Keratinocyte (primary cell): ENCODE measurements at places on chromosomes 5 and 9. TPM values are rescaled to one million over a fixed set of nuclear protein-coding genes. Genes with fewer than 3 reads are reported as not detected.

DNA sequence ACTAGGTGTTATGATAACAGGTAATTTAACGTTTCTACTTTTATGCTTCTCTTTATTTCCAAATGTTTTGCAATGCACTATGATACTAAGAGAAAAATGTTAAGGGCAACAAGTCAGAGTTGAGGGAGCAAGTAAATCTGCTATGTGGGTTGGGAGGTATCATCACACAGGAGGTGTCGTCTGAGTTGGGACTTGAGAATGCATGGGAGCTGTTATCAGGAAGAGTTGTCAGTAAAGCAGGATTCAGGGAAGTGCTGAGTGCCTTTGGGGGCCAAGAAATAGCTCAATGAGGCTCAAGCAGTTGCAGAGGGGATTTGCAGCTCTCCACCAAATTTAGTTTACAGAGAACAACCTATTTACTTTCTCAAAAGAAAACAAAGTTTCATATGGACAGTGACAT lies 108.0 kb downstream of the PPP2R2B start:
- H3K27ac ChIP-seq, result no peak overlapping the region
- no peak overlapping the region for H3K4me3 ChIP-seq
- no peak for DNase-seq
- H3K36me3 ChIP-seq, result no peaks in the 10 kb centered on the region
- H3K4me1 ChIP-seq, result no peaks in the 10 kb centered on the region

- H3K36me3 ChIP-seq, result no peaks in the 10 kb centered on the region
- no peak for DNase-seq
- H3K27ac ChIP-seq, result no peak overlapping the region
- no peaks in the 10 kb centered on the region for H3K4me1 ChIP-seq
Measured at GRCh38 chr5:132301344-132302271, 7.4 kb downstream of the SLC22A4 start.

DNA sequence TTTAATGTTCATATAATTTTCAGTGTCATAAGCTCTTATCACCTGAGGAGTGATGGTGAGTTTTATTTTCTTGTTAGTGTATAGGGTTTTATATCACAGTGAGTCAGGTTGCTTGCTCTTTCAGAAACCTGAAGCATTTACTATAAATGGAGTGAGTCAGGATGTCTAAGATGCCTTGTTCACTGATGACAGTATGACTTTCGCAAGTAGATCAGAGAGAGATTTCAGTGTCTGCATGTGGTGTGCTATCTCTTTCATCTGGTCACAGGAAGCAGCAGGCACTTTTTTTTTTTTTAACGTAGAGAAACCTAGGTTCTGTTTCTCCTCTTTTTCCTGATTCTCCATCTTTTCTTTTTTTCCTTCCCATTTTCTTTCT lies 237.1 kb downstream of the DMRTA1 start:
- no peak for DNase-seq
- H3K36me3 ChIP-seq, result no peaks in the 10 kb centered on the region
- no peaks in the 10 kb centered on the region for H3K4me1 ChIP-seq

GRCh38 chr9:26812217-26812616 lies 80.4 kb downstream of the CAAP1 start:
- no peak overlapping the region for H3K4me3 ChIP-seq
- H3K4me1 ChIP-seq, result peaks cover 6% of the 10 kb centered on the region
- H3K36me3 ChIP-seq, result no peaks in the 10 kb centered on the region
- H3K27ac ChIP-seq, result no peak overlapping the region

- DNase-seq, result no peak
- H3K27ac ChIP-seq, result no peak overlapping the region
- no peak overlapping the region for H3K4me3 ChIP-seq
- H3K27me3 ChIP-seq, result no peaks in the 10 kb centered on the region
Measured at GRCh38 chr9:2559192-2560152, 62.1 kb upstream of the VLDLR start.

DNA sequence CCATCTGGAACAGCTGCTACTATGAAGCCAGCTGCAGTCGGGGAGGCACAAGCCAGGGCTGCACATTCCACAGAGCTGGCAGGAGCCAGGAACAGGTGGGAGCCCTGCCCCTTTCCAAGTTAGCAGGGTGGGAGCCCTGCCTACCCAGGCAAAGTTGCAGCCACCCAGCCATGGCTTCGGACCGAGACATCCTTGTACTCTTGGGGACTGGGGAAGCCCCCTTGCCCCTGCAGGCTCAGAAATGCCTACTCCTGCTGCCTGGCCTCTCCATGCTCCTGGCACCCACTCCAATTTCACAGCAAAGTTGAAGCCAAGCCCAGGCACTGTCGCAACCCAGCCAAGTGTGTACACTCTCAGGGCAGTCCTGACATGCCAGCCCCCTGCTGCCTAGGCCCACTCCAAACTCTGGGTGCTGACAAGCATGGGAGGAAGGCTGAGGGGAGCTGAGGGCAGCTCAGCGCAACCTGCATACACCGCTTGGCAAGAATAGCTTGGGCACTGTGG lies 165.1 kb downstream of the RNF180 start:
- H3K4me1 ChIP-seq, result no peaks in the 10 kb centered on the region
- H3K36me3 ChIP-seq, result no peaks in the 10 kb centered on the region
- H3K4me3 ChIP-seq, result no peak overlapping the region
- no peak overlapping the region for H3K27ac ChIP-seq
- DNase-seq, result no peak

- H3K27me3 ChIP-seq, result no peaks in the 10 kb centered on the region
- no peak overlapping the region for H3K27ac ChIP-seq
- H3K36me3 ChIP-seq, result no peaks in the 10 kb centered on the region
- no peaks in the 10 kb centered on the region for H3K4me1 ChIP-seq
Measured at GRCh38 chr9:74653410-74654080, 156.4 kb downstream of the RORB start.

DNA sequence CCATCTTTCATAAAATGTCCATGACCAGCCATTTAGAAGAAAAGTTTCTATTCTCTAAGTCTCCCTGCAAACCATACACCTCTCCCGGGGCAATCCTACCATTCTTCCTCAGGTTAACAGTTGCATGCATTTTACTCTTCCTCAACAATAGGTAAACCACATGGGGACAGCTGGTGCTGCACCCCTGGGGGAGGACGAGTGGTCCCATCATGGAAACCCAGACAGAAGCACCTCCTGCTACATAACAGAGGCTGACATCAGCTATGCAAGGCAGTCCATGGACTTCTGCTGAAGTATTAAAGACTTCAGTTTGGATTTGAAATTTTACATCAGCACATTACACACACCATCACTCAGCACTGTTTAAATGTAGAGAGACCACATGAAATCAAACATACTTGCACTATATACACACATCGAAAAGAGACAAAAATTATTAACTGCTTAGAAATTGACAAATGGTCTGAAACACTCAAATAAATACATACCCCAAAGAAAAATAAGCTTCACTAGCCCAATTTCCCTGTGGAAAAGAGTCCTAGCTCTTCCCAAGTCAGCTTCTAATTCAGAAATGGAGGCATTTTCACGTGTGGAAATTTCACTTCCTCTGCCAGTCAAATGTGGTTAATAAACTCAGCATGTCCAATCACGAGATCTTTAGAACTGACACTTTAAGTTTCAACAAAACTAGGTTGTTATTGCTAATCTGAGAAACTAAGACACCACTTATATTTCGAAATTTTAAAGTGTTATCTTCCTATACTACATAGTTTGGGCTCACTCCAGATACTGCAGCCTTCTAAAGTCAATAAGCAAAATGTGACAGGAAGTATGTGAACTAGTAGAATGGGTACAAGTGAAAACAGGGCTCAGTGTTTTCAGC lies 173.4 kb downstream of the ROR2 start:
- DNase-seq, result no peak
- no peaks in the 10 kb centered on the region for H3K36me3 ChIP-seq
- peaks cover 12% of the 10 kb centered on the region for H3K4me1 ChIP-seq
- no peak overlapping the region for H3K4me3 ChIP-seq

GRCh38 chr9:37920471-37921167 lies 16.7 kb upstream of the SLC25A51 start:
- H3K27me3 ChIP-seq, result no peaks in the 10 kb centered on the region
- peaks cover 17% of the 10 kb centered on the region for H3K36me3 ChIP-seq
- peaks cover 33% of the 10 kb centered on the region for H3K4me1 ChIP-seq
- H3K27ac ChIP-seq, result no peak overlapping the region
- DNase-seq, result no peak

DNA sequence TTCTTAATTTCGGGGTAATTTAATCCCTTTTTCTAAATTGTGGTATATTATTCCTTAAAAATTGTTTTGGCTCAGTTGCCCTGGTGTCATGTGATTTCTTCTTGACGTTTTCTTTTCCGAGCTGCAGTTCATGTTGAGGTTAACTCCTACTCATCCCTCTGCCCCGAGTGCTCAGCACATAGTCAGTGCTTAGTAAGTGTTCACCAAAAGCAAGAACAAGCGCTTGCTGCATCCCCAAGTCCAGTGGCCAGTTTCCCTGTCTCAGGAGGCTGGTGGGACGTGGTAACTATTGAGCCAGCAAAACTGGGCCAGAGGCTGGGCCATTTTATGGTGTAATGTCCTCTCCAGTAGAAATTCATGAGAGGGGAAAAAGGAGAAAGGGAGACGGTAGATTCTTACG lies 23.3 kb downstream of the TRIO start:
- H3K27ac ChIP-seq, result no peak overlapping the region
- no peak for DNase-seq
- H3K4me1 ChIP-seq, result peaks cover 46% of the 10 kb centered on the region
- peaks cover 3% of the 10 kb centered on the region for H3K36me3 ChIP-seq

- no peak overlapping the region for H3K4me3 ChIP-seq
- no peaks in the 10 kb centered on the region for H3K27me3 ChIP-seq
- no peaks in the 10 kb centered on the region for H3K36me3 ChIP-seq
- peaks cover 37% of the 10 kb centered on the region for H3K4me1 ChIP-seq
- DNase-seq, result no peak
- no peak overlapping the region for H3K27ac ChIP-seq
Measured at GRCh38 chr5:74392711-74393351, 247.7 kb downstream of the ENC1 start.

GRCh38 chr9:69877852-69878514 lies 57.4 kb downstream of the CFAP95 start:
- H3K4me1 ChIP-seq, result no peaks in the 10 kb centered on the region
- H3K36me3 ChIP-seq, result no peaks in the 10 kb centered on the region
- H3K27ac ChIP-seq, result no peak overlapping the region

DNA sequence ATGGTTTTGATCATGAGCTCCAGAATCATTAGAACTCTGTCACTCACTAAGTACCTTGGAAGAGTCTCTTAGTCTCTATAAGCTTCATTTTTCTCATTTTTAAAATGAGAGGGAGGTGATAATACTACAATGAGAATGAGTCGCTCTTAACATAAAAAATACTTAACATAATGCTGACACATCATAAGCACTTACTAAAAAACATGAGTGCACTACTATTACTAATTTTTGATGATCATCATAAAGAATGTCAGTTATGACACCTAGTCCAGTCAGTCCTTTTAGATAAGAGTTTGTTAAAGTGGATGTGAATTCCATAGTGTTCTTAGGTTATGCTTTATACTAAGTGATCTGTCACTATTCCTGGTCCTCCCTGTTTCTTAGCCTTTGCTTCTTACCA lies 200.4 kb upstream of the SLC24A2 start:
- H3K36me3 ChIP-seq, result no peaks in the 10 kb centered on the region
- peaks cover 8% of the 10 kb centered on the region for H3K4me1 ChIP-seq
- no peak for DNase-seq
- no peaks in the 10 kb centered on the region for H3K27me3 ChIP-seq
- no peak overlapping the region for H3K4me3 ChIP-seq

- H3K4me3 ChIP-seq, result no peak overlapping the region
- no peaks in the 10 kb centered on the region for H3K4me1 ChIP-seq
- H3K36me3 ChIP-seq, result no peaks in the 10 kb centered on the region
- DNase-seq, result no peak
Measured at GRCh38 chr9:80004714-80005113, 432.9 kb downstream of the TLE4 start.

- no peak for DNase-seq
- peaks cover 4% of the 10 kb centered on the region for H3K36me3 ChIP-seq
- peaks cover 6% of the 10 kb centered on the region for H3K4me1 ChIP-seq
Measured at GRCh38 chr9:96655198-96655851, at the start of gene PRXL2C. Gene PRXL2C (minus strand): TSS chr9:96655317. CDS start chr9:96655281, 36 bp downstream.

- no peaks in the 10 kb centered on the region for H3K27me3 ChIP-seq
- peak overlapping the region; percentile 98 for H3K27ac ChIP-seq
- peak overlapping the region; percentile 30 for H3K4me3 ChIP-seq
- peak; percentile 90 for DNase-seq
Measured at GRCh38 chr5:149439899-149440542, 60.9 kb upstream of the IL17B start.

- peaks cover 3% of the 10 kb centered on the region for H3K27me3 ChIP-seq
- no peak overlapping the region for H3K27ac ChIP-seq
- no peak overlapping the region for H3K4me3 ChIP-seq
Measured at GRCh38 chr9:98523231-98523901, 185.4 kb downstream of the GABBR2 start.

DNA sequence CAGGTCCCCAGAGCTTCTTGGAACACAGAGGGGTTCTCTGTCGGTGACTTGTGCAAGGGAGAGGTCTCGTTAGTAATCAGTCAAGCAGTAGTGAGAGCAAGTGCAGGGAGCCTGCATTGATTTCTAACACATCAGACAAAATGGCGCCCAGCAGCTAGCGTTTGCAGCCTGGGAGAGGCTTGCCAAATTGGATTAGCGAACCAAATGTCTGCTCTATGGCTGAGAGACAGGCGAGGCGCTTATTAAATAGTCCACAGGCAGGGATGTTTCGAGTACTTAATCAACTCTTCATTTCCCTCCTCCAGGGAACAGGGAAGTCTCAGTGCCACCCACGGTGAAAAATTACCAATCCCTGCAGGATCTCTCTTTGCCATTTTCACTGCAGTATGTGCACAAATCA lies 131.4 kb upstream of the SHB start:
- no peak for DNase-seq
- peaks cover 19% of the 10 kb centered on the region for H3K4me1 ChIP-seq
- H3K27ac ChIP-seq, result no peak overlapping the region
- H3K4me3 ChIP-seq, result no peak overlapping the region
- H3K36me3 ChIP-seq, result no peaks in the 10 kb centered on the region

Gene SEMA6A
- 0.53 to 0.84 TPM (median 0.68 TPM) in 3 replicates for polyA plus RNA-seq

Gene UGT3A1
- not detected in 3 replicates for polyA plus RNA-seq

Gene PPWD1
- 5.1 to 18.3 TPM (median 10.5 TPM) in 3 replicates for polyA plus RNA-seq

Gene MYORG
- polyA plus RNA-seq, result 3.1 to 4.6 TPM (median 3.7 TPM) in 3 replicates

Gene DMAC1
- polyA plus RNA-seq, result 22.0 to 71.4 TPM (median 70.4 TPM) in 3 replicates

Gene NEUROG1
- polyA plus RNA-seq, result not detected in 3 replicates

Gene NEURL1B
- polyA plus RNA-seq, result 0.06 to 0.43 TPM (median 0.36 TPM) in 3 replicates
